ENCODE measurements at places on chromosomes 16 and 17.

DNA sequence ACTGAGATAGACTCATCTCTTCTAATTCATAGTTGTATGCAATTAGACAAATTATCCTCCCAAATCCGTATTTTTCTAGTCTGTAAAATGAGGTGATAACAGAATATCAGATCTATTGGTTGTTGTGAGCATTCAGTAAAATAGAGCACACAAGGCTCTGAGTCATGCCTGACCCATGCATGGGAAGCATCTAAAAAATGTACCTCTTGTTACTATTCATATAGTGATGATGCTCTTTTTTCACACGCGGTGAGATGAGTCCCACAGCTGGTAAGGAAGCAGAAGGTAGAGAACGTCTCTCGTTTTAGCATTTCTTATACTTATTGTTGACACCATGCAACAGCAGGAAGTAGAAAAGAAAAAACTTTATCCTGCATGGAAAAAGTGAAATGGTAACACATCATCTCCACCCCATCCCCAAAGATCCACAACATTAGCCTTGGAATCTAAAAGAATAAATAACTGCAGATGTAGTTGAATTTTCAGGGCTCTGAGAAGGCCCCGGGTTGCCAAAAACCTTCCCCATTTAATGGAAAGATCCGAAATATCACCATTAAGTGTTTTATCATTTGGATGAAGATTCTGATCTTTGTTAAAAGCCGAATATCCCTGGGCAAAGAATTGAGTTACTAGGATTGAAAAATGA, 215.6 kb downstream of the TMEM114 start:
- DNase-seq, result no peak

- DNase-seq, result no peak
These were observed 77.0 kb upstream of the AXIN2 start for GRCh38 chr17:65638221-65638975.

- DNase-seq, result no peak
These were observed 14.1 kb downstream of the ALDH3A1 start for GRCh38 chr17:19733953-19734526.

DNA sequence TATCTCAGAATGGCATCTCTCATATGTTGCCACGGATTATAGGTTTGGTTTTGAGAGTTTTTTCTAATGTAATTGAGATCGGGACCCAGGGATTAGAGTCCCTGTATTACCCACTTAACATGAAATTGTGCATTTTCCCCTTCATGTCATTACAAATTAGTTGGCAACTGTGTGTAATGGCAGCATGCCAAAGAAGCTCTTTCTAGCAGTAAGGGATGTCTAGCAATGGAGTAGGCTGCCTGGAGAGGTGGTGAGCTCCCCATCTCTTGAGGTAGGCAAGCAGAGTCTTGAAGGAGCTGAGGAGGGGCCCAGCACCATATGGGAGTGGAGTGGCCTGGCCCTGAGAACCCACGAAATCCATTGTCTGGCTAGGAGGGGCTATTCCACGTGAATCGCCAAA, 10.0 kb upstream of the KATNB1 start:
- no peak for DNase-seq

- no peak for DNase-seq
These were observed 2.4 kb upstream of the MEOX1 start for GRCh38 chr17:43664096-43664495.

DNA sequence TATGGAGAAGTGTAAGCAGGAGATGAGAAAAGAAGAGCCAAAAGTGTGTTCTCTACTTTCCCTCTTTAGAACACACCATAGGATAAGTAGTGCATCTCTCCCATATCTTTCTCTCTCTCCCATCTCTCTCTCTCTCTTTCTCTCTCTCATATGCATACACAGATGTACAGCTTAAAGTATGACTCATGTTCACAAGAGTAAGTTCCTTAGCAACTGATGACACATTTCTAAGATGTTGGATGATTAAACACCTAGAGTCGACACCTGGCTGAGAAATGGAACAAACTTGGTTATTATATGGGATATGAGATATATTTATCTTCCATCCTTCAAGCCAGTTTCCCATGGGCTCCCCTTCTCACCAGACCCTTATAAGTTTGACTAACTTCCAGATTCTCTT, 113.5 kb downstream of the TMEM132E start:
- DNase-seq, result no peak

DNA sequence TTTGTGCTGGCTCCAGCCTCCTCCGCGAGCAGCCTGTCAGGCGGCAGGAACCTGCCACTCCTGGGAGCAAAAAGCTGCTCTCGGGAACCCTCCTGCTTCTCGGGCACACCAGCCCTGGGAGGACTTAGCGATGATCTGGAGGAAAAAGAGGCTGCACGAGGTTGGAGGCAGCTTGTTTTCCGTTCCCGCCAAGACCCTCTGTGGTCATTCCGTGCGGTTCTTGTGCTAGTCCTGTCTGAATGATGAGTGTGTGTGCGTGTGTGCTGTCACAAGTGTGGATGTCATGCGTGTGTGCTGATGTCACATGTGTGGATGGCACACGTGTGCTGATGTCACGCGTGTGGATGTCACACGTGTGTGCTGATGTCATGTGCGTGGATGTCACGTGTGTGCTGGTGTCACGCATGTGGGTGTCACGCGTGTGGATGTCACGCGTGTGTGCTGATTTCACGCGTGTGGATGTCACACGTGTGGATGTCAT, 150.0 kb downstream of the NPIPB11 start:
- DNase-seq, result no peak

DNA sequence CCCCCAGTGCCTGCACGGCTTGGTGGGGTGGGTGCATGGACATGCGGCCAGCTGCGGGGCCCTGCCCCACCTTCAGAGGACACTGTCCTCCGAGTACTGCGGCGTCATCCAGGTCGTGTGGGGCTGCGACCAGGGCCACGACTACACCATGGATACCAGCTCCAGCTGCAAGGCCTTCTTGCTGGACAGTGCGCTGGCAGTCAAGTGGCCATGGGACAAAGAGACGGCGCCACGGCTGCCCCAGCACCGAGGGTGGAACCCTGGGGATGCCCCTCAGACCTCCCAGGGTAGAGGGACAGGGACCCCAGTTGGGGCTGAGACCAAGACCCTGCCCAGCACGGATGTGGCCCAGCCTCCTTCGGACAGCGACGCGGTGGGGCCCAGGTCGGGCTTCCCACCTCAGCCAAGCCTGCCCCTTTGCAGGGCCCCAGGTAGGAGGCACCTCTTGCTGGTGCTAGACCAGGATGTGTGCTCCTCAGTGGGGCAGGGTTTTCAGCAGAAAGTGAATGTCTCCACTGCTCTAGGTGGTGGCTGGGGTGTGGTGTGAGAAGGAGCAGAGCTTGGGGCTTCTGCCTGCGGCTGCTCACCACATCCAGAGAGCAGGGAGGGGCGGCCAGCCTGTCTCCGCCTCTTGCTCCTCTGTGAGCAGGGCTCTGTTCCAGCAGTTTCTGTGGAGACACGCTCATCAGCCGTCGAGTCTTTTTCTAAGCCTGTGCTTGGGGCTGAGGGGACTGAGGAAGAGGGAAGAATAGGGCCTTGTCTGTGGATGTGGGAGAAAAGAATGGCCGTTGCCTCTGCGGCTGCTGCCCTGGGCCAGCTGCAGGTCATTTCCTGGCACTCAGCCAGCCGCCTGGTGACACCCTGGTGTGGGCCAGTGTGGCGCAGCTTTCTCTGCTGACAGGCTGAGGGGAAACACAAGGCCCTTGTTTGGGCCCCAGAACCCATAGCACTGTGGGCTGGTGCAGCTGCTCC, 2.2 kb downstream of the ZNF276 start:
- peak; percentile 60 for DNase-seq

- DNase-seq, result no peak
These were observed 165.9 kb downstream of the CDH13 start for GRCh38 chr16:82792693-82793092.
